Cardiac fibroblast (primary cell): ENCODE measurements at places on chromosomes 5 and 9.

DNA sequence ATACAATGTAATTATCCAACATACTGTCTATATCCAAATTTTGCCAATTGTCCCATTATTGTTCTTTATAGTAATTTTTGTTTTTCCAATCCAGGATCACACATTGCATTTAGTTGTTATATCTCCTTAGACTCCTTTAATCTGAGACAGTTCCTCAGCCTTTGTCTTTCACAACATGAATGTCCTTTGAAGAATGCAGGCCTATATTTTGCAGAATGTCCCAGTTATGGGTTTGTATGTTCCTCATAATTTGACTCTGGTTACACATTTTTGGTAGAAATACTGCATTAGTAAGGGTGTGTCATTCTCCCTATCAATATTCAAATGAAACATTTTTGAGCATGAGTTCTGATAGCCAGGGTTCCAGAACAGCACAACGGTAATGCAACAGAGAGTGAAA lies 6.7 kb downstream of the CD180 start:
- DNase-seq: no peak

DNA sequence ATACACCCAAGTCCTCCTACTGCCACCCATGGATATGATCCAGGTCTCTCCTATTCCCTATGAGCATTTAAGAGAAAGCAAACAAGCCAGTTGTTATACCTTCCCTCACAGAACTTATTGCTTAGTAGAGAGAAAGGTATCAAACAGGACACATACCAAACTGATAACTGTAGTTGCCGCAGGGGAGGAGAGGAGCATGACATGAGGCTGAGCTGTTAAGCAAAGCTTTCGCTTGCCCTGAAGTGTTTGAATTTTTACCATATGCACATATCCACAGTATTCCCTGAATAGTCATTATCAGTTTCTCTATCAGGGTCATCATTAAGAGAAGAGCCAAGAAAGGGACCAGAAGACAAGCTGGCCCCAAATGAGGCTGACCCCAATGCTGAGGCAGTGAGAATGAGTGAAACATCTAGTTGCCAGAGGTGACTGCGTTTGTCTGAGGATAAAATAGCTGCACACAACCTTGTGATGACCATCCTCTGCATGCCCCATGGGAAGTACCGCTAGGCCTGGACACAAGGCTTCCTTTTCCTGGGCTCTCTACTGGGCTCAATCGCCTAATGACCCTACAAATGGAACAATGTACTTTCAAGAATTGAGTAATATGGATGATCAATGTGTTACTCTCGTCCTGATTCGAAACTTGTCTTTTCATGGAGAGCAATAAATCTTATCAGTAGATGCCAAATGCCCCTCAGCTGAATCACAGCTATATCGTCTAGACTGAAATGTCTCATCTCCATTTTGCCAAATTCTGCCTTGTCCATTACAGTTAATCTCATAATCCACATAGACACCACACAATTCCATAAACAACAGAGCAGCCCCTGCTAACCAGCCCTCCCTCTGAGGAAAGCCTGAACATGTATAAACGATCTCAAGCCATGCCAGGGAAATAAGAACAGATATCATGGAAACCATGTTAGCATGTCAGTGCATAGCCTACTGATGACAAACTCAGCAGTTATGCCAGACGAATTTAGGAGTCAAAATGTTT lies 4.3 kb upstream of the IFNK start:
- DNase-seq: no peak

DNA sequence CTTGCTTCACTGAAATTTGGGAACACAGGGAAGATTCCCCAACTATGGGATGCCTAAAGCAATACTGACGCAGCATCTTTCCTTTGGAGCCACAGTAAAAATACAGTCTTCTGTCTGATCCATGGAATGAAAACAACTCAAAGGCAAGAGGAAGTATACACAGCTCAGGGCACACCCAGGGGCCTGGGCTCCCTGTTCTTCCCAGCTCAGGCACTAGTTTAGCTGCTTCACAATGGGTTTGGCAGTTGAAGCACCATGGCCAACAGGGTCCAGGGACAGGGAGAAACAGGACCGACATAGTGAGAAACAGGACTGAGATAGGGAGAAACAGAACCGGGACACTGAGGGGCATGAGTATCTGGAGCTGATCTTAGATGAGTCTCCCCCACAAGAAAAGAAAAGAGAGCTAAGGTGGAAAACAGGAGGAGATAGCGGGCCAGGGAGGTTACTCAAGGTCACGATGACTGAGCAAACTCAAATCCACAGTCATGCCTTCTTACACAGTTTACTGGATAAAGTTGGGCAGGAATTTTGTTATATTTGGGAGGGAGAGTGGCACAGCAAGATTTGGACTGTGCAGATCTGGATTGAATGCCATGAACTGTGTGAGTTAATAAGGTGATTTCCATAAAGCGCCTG lies 198.8 kb downstream of the SMARCA2 start:
- no peak for DNase-seq

GRCh38 chr5:174828804-174829510 lies 104.6 kb downstream of the MSX2 start:
- peak; percentile 22 for DNase-seq

DNA sequence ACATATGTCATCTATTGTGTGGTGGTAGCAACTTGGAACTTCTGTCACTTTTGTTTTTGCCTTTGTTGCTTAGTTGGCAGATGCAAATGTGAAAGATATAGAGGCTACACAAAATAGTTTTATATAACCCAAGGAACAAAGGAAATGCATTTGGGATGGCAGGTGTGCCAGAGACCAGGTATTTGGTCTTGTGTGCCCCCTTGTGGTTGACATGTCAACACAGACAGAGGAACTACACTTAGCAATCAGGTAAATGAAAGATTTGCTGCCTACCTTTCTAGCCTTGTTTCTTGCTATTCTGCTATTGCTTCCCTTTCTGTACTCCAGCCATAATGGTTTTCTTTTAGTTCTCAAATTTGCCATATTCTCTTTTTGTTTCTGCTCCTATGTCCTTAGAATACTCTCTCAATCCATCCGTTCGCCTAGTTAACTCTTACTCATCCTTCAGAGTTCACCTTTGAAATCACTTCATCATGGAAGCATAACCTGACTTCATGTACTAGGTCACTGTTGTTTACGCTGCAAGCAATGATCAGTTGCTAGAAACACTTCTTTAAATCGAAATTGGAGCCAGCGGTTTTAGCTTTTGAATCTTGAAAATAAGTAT lies 119.5 kb downstream of the TRPM3 start:
- peak; percentile 60 for DNase-seq

DNA sequence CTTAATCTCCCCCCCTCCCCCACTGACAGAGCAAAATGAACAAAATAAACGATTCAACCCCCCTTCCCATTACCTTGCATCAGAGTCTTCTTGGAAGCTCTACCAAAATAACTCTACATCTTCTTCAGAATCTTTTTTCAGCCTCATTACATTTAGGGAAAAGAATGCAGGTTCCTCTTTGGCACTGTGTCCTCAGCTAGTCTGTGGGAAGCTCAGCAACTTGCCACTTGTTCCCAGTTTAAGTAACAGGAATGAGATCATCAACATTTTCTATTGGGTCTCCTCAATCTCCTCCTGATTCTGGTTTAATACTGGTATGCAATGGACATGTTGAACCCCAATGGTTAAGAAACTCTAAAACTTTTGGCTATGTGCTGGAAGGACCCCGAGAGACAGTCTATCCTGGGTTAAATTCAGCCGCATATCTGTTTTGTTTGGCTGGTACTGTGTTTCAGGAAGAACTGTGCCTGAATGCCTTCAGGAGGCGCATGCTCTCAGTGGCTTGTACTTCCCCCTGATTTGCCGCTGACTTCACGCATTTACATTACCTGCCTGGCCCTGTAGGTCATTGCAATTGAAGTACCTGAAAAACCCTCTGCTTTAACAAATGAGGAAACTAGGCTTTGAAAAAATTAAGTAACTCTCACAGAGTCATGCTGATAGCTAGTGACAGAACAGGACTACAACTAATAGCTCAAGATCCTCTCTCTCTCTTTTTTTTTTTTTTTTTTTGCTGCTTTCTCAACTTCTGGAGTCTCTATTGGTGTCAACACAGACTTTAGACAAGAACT lies 78.1 kb upstream of the HMHB1 start:
- no peak for DNase-seq

- peak; percentile 1 for DNase-seq
Observed at GRCh38 chr5:105503950-105504349, 1941.4 kb upstream of the NUDT12 start.

- DNase-seq: no peak
Observed at GRCh38 chr5:54915466-54916027, 69.8 kb downstream of the ESM1 start.

GRCh38 chr9:13524245-13524644 lies 244.8 kb upstream of the MPDZ start:
- DNase-seq: no peak

DNA sequence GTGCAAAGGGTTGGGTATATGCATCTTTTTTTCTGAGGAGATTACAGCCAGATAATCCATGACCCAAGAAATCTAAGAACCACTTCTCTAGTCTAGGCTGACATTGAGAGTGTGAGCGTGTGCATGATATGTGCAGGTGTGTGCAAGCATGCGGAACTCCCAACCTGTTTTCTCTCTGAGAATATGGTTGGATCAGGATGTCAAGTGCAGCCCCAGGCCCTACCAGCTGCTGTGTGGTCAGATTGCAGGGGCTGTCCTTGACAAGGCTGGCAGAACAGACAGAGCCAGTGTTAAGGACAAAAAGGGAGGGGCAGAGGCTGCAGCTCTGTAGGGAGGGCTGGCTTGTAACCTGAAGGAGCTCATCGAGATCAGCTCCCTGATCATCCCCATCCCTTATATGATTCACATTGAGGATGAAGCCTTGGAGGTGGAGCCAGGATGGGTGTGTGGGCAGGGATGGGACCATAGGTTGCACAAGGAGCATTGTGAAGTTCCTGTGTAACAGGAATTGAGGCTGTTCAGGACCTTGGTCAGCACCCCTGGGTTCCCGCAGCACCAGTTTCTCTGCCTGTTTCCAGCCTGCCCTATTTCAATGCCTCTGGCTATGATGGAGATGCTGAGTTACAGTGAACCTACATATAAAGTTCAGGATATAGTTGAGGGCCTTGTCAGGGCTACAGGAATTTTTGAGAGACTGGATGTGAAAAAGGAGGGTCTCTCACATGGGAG lies 52.6 kb upstream of the ARAP3 start:
- DNase-seq: peak; percentile 72

GRCh38 chr5:14445576-14446290 lies 135.9 kb upstream of the OTULINL start:
- peak; percentile 60 for DNase-seq

- no peak for DNase-seq
Observed at GRCh38 chr9:1179366-1179765, 129.2 kb downstream of the DMRT2 start.

- peak; percentile 42 for DNase-seq
Observed at GRCh38 chr5:97181856-97182545, 1.0 kb downstream of the RIOK2 start.

DNA sequence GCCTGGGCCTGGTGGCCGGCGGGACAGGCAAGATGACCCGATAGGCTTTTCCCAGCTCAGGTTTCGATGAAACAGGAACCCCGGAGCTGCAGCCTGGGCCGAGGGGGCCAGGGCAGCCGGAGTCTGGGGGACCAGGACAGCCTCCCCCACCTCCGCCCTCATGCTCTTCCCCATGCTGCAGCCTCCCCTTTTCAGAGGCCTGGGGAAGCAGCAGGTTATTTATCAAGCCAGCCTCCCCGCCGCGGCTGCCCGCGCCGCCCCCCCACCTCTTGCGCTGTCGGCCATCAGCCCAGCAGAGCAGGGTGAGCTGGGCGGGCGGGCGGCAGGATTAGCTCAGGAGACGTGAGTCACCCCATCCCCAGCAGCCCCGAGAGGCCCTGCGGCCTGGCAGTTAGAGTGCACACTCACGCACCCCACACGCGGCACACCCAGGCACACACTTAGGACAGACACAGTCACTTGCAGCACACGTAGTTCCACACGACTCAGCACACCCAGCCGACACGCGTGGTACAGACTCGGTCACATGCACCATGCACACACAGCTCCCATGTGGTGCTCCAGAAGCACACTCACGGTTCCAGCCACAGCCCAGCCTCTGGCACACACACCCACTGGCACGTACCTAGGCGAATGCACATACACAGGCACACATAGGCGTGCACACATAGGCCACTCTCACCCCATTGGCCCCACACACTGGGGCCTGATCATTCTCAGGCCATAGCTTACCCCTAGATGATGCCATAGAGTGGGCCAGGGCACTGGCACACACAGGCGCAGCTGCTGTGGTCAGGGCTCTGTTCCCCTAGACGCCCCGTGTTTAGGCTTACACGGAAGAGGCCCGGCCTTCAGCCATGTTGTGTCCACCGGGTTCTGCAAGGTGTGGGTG lies 13.0 kb downstream of the CXXC5 start:
- peak; percentile 93 for DNase-seq

DNA sequence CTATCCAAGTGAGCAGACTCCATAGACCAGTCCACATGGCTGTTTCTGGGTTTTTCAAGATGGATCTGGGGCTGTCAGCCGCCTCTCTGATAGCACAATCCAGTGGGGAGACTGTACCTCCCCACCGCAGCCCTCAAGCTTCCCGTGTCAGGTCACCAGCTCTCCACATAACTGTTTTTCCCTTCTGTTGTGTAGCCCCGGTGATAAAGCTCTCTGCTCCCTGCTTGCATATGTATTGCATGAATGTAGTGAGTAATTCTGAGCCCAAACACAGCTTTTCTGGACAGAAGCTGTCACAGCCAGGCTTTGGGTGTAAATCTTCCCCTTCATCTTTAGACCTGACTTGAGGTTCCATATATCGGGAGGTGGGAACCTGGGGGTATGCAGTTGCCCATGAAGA lies 23.1 kb upstream of the CFAP157 start:
- DNase-seq: no peak

GRCh38 chr9:116232424-116233159 lies 79.0 kb downstream of the PAPPA start:
- peak; percentile 69 for DNase-seq

DNA sequence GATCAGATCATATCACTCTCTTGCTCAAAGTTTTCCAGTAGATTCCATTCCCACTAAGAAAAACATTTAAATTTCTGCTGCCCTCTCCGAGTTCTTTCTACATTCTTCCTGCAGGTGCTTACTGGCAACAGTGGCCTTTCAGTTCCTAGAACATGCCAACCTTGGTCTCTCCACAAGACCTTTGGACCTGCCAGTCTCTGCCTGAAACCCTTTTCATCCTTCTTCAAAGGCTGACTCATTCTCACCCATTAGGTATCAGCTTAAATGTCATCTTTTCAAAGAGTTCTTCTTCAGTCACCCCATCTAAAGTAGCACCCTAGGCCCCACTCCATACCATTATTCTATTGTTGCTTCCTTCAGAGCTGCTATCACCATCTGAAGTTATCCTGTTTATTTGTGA lies 21.8 kb downstream of the PPIC start:
- DNase-seq: no peak

DNA sequence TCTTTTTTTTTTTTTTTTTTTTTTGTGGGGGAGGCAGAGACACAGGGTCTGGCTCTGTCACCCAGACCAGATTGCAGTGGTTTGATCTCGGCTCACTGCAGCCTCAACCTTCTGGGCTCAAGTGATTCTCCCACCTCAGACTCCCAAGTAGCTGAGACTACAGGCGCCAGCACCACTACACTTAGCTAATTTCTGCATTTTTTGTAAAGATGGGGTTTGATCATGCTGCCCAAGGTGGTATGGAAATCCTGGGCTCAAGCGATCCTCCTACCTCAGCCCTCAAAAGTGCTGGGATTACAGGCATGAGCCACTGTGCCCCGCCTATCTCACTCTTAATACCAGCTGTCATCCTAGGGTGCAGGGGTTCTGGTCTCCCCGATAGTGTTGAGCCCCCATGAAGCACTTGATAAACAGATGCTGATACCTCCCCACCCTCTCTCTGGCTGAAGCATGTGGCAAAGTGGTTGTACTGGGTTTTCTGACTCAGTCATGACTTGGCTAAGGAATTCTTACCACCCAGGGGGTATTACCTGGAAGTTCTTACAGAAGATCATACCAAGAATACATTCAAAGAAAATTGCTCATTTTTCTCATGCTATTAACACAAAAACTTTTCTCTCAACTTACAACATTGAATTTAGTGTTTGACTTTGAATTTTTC lies 110.2 kb upstream of the DAPK1 start:
- DNase-seq: no peak
